G401 (cell line): ENCODE measurements at places on chromosomes 5 and 9.
A peak's percentile ranks its signal among the peaks of the same experiment; 100 is the strongest.

- no peak for DNase-seq
Observed at GRCh38 chr5:128384068-128384467, 154.0 kb downstream of the FBN2 start.

GRCh38 chr5:73471654-73472053 is 23.1 kb upstream of the FOXD1 start:
- no peak for DNase-seq

- DNase-seq, result no peak
Observed at GRCh38 chr9:98075332-98075805, 18.8 kb downstream of the NANS start.

DNA sequence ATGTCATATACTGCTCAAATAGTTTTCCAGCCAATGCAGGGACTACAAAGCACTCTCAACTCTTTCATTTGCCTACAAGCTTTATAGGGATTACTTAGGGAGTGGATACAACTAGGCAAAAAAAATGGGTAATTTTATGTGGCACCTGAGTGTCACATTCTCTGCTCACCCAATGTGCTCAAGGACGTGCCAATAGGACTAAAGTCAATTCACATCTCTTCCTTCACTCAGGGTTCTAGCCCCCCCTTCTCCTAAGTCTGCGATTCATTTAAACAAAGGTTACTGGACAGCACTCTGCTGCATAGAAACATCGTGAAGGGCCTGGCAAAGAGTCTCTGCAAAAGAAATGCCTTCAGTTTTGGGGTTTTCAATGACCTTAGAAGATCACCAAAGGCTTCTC is 142.3 kb downstream of the TSSK1B start:
- DNase-seq, result no peak

DNA sequence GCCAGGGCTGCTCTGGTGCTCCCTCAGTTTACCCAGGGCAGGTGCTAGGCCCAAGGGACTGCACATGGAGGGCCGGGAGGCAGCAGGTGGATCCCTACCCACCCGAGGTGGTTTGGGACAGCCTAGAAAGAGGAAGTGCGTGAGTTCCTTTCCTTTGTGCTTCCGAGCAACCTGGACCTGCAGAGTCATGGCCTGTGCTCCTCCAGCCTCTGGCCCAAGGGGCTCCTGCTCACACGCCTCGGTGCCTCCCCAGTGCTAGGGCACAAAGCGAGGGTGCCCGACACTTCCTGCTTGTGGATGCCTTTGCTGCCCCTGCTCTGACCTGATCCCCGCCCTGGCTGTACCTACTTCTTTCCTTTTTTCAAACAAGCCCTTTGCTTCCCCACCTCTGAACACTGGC is 79.3 kb downstream of the RXRA start:
- DNase-seq, result no peak

DNA sequence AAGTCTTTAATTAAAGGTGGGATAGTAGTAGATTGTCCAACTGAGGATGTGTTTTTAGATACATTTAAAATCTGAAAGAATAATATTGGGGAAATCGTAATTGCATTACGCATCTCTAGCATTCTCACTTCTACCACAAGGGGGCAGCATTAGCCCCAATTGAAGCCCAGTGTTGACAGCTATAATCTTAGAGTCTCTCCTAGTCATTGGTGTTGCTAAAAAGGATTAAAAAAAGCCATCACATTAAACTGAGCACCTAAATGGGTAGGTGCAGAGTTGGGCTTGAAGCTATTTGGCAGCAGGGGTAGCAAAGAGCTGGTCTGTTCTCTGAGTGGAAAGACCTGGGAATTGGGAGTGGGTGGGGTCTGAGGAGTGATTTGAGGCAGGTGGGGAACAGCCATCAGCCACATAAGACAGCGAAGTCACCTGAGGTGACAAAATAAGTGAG is 177.2 kb downstream of the OSTF1 start:
- DNase-seq, result peak; percentile 9

- DNase-seq, result no peak
Observed at GRCh38 chr5:134585966-134586365, 46.7 kb downstream of the SAR1B start.

- no peak for DNase-seq
Observed at GRCh38 chr5:149356391-149356790, 1.5 kb upstream of the PCYOX1L start.

- DNase-seq, result no peak
Observed at GRCh38 chr9:87657190-87657589, 68.7 kb upstream of the CTSL start.
